Stimulated activated CD4-positive, alpha-beta T cell treated with anti-CD3 and anti-CD28 coated beads, Interleukin-1b, Interleukin-23, amount 100 ng/mL, for 1 hour (primary cell): ENCODE measurements at places on chromosomes 5 and 9.

DNA sequence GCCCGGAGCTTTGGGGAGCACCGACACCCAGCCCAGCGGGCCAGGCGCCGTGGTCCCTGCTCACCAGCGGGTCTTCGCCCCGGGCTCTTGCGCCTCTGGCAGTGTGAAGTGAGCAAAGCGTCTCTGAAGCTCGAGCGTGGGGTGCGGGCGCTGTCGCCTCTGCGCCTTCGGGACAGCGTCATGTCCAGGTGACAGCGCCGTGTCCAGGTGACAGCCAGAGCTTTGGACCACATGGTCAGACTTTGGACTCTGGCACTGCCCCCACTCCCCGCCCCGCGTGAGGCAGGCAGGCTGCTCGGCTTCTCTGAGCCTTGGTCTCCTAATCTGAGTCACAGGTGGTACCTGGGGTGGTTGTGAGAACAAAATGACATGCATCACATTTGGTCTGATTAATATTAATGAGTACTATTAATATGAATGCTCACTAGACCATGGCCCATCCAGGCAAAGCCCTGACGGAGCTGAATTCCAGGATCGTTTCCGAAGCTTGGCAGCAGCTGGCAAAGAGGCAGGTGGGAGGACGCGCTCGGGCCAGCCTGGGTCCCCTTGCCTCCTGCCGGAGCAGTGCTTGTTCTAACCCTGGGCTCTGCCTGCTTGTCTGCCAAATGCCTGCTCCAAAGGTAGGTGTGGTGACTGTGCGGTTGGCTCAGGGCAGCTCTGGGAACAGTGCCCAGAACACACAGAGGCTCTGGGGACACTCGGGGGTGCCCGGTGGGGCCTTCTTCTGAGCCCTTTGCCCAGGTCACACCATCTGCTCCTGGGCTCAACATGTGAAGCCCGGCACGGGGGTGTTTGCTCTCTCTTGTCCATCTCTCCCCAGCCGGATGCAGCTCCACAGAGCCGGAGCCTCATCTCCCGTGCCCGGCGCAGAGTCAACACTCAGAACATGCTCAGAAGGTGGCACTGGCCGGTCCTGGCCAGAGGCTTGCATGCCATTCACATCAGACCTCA is 157.1 kb downstream of the OLFM1 start:
- DNase-seq = no peak

GRCh38 chr5:118698774-118699173 is 289.6 kb downstream of the DTWD2 start:
- DNase-seq = no peak

DNA sequence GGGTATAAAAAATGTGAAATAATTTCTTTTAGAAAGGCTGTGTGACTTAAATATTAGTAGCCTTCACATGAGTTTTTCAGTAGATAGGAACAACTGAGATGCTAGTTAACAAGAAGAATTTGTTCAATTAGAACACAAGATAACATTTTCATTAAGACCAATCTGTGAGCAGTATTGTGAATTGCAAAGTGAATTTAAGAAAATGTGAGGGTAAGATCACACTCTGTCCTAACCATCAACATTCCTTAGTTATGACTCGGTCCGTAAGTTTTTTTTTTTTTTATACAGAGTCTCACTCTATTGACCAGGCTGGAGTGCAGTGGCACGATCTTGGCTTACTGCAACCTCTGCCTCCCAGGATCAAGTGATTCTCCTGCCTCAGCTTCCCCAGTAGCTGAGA is 180.2 kb upstream of the EGFLAM start:
- DNase-seq = no peak

- DNase-seq = no peak
Observed at GRCh38 chr5:148060309-148060708, 3.5 kb upstream of the SPINK5 start.

DNA sequence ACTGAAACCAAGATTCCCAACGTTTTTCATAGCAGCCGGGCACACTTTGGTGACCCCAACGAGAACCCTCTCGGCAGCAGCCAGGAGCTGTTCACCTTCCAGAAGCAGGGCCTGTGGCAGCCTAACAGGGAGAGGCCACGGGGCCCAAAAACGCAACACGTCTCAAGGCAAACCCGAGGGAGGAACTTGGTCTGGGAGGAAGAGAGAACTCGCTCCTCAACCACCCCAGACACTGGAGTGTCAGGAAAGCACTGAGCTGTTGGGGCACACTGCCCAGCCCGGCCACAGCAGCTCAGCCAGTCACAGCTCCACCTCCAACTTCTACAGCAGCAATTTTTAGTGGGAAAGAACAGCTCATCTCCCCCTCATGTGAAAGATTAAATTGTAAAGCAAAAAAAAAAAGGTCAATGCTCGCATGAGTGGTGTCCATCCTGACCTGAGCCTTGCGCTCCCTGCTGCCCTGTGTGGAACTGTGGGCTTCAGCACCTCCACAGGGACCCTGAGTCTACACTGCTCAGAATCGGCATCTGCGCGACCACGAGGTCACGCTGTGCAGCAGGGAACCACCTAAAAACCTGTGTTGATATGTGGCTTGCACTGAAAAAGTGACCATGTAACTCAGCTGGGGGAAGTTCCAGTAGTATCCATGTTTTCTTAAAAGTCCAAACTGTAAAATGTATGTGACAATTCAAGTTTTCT is 55.0 kb downstream of the IPPK start:
- DNase-seq = no peak

DNA sequence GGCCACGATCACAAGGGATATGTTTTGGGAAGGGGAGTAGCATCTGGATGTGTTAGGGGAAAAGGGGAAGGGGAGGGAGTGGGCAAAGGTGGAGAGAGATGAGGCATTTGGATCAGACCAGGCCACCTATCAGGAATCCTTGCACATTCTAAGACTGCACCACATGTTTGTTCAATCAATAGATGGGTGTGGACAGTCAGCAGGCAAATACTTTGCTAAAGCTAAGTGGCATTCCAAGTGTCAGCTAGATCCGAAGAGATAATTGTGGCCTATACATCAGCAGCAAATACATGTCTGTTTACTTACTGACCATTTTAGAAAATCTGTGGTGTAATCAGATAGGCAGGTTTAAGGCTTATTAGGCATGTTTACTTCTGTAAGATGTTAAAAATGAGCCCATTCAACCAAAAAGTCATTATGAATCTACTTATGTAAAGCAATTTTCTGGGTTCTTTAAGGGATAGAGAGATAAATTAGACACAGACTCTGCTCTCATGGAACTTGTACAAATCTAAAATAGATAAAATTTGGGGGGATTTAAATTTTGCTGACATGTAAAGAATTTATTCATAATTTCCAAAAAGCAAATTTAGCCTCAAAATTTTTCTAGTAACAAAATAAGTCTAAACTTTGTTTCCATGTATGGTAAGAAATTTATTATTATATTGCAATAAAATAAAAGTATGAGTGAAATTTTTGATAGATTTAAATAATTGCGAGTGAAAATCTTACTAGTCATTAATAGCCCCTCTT is 107.3 kb downstream of the SNCAIP start:
- no peak for DNase-seq

DNA sequence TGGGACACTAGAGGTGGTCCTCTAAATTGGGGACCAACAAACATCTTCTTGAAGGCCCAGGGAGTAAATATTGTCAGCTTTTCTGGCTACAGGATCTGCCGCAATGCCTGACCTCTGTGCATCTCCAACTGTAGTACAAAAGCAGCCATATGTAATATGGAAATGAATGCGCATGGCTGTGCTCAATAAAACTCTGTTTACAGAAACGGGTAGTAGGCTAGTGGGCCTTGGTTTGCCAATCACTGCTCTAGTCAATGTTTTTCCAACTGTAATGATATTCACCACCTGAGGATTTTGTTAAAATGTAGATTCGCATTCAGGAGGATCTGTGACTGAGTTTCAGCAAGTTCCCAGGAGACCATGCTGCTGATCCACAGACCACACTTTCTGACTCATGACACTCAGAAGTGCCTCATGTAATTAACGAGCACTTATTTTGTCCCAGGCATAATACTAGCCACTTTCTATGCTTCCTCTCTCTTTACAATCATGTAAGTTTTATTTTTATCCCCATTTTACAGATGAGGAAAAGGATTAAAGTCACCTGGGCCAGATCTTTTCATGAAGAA is 96.9 kb downstream of the MED27 start:
- no peak for DNase-seq

DNA sequence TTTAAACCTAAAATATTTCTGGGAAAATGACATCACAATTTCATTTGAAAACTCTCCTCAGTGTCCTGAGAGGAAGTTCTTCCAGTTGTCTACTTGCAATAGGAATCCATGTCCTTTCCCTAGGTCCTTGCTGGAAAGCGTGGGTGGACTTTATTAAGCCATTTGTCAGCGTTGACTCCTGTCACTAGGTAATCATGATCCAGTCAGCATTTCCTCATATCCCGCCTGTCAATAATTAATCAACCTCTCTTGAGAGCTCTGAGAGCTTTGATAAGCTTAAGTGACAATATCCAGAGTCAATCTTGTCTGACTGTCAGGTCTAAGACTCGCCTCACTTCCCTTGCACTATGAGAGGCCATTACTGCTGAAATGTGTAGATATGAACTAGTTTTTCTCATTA is 107.2 kb upstream of the SLIT3 start:
- DNase-seq = no peak

- no peak for DNase-seq
Observed at GRCh38 chr9:87657190-87657589, 68.7 kb upstream of the CTSL start.

- no peak for DNase-seq
Observed at GRCh38 chr5:73299665-73300336, 126.8 kb downstream of the TMEM174 start.

- DNase-seq = no peak
Observed at GRCh38 chr9:18665947-18666346, 192.0 kb downstream of the ADAMTSL1 start.

DNA sequence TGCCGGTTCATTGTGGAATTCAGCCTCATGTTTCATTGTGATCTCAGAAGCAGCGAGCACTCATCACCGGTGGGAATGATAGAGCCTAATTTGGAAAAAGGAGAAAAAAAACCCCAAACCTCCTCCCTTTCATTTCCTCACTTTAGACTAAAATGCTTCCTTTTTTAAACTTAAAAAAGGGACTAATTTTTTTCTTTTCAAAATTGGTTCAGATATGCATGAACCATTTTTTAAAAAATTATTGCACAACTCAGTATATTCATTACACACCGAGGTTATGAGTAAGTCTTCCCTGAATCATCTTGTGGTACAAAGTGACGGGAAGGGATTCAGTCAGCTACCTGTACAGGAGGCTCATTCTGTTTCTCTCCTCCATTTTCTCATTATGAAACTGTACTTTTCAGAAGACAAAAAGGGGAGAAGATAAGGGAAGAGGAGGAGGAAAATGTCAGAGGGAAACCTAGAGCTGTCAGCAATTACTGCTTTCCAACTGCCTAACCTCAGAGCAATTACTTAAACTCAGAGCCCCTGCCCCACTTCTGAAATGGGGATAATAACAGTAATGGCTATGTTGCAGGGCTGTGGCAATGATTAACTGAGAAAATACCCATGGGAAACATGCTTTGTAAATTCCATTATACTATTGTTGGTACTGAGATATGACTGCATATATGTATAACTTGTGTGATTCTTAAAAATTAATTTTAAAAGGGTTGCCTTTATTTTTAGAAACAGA is 24.0 kb downstream of the GALNT10 start:
- DNase-seq = no peak

- no peak for DNase-seq
Observed at GRCh38 chr5:95562282-95562681, 7.4 kb downstream of the ARSK start.

DNA sequence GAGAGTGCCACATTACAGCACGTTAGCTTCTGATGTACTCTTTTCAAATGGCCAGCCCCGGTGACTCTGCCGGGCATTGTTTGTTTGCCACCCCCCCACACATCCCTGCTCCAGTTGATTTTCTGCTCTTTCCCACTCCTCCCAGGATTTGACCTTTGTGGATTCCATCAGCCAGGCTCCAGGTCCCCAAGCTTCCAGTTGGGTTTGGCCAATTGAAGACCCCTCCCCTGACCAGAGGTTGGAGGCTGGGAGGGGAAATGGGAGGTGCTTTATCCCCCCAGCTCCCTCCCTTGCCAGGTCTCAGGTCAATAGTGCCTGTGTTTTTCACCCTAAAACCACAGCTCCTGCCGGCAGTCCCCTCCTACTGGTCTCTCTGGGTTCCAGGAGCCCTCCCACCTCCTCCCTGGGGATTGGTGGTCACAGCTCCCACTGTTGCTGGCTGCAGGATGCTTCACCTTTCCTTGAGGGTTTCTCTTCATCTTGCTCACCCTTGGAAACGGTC is 34.9 kb downstream of the IRF1 start:
- no peak for DNase-seq

DNA sequence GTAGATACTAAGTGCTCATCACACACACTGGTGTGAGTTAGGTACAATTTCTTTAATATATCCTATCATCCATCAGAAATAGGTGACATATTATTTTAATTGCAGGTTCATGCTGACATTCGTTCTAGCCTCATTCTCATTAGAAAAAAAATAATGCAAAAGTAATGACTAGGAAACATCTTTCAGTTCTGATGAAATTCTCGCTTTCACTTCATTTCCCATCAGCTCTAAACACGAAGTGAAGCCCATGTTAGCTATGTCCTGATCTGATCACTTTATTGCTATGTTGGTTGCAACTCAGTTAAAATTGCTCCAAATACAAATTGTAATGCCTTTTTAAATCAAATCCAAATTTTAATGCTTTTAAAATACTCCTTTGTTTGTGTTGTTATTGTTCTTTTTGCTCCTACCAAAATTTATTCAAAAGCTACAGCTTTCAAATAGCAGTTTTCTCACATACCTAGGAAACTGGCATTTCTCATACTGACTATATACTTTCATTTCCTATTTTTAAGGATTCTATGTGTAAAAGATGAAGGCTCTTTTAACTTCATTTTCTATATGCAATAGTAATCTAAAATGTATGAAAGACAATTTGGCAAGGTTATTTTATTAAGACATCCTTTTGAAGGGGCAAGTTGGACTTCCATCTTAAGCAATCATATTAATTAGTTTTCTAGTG is 1237.8 kb upstream of the ACO1 start:
- no peak for DNase-seq

GRCh38 chr5:149041242-149041641 is 21.6 kb downstream of the SH3TC2 start:
- no peak for DNase-seq

DNA sequence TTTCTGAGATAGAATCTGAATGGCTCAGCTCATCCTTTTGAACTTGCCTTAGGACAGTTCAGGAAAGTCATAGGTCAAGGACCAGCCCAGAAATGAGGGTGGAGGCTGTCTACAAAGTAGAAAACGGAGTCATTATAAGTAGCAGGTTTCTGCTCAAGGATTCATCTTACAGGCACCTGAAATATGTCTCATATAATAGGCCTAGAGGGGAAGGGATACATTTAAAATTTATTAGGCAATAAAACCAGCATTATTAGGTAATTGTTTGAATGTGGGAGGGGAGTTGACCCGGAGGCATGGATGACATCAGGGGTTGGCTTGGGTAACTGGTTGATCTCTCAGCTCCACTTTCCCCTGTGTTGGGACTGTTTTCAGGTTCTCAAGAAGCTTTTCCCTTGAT is 11.9 kb upstream of the GALNT10 start:
- DNase-seq = no peak

DNA sequence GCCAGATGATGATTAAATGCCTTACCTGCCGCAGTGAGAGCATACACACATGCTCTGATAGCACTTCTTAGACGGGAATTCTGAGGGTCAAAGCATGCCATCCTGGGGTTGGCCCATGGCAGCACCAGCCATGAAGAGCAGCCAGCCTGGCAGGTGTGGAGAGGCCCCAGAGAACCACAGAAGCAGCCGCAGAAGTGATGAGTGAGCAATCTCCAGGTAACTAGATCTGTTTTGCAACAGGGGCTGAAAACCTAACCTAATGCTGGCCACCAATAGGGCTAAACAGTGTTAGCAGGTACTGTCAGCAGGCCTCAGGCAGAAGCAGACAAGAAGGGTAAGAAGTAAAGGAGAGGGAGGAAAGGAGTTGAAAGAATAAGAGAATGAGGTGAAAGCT is 33.5 kb upstream of the HOMER1 start:
- no peak for DNase-seq
